Pancreas (tissue), 10 donors: ENCODE measurements at places on chromosomes 5 and 9.
A peak's percentile ranks its signal among the peaks of the same experiment; 100 is the strongest.

DNA sequence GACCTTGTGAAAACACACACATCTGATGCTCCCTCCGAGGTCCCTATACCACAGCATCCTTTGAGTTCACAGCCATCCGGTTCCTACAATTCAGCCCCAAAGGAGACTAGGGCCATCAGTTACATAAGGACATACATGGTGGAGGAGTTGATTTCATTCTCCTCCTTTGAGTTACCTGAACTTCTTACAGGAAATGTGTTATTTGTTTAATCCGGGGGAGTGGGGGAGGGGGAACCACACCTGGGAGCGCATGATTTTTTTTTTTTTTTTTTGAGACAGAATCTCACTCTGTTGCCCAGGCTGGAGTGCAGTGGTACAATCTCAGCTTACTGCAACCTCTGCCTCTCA, 30.7 kb downstream of the SEMA4D start:
- DNase-seq = no peak

GRCh38 chr5:95918421-95919006, 43.1 kb downstream of the ELL2 start:
- DNase-seq = no peak

GRCh38 chr5:42005561-42006153, 80.6 kb downstream of the FBXO4 start:
- no peak for DNase-seq

GRCh38 chr5:174609116-174609515, 115.3 kb upstream of the MSX2 start:
- peak; percentile 46 for DNase-seq

GRCh38 chr5:59684388-59685190, 208.9 kb downstream of the PDE4D start:
- DNase-seq = no peak

GRCh38 chr9:130897105-130897751, 616 bp upstream of the QRFP start:
- DNase-seq = no peak

DNA sequence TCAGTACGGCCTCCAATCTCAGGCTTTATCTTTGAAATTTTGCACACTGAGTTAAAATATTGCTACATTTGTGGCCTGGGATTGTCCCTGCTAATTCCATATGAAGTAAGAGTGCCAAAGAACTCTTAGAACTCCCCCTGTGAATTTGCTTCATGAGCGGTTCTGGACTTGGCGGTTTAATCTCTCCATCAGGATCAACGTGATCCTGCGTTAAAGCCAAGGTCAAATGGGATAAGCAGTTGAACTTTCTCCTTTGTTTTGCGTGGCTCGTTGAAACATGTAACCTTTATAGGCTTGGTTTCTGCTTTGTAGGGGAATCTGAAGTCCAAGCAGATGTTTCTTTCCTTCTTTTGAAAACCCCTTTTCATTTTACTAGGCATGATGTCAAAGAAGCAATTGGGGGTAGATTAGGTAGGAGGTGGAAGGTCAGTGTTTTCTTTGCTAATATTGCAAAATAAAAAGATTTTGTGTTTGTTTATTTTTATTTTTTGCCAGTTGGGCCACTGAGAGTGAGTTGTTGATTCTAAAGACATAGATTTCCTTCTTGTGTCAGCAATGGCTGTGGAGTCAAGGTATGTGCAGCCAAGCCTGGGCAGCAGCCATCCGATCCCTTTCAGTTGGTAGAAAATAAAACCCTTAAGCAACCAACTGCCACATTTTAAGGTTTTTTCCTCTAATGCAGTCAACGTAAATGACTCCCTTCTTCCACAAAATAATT, 390.8 kb downstream of the NNT start:
- no peak for DNase-seq

- no peak for DNase-seq
Observed at GRCh38 chr9:129435291-129435690, 185.6 kb downstream of the C9orf50 start.

DNA sequence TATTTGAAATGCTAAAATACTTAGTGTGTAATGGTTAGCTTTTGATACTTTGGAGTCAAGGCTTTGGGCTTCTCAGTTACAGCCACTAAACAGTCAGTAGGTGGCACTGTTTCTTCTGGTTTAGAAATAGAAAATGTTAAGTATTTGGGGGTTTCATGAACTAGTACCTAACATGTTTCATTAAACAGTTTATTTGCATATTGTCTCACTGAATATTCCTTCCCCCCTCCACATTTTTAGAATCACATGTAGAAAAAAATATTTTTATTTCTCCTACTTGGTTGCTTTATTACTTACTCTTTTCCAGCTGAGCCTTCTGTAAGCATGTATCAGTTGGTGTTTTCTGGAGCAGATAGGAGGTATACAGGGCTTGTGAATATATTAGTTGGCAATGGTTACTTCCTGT, 48.0 kb downstream of the IPO11 start:
- DNase-seq = no peak

DNA sequence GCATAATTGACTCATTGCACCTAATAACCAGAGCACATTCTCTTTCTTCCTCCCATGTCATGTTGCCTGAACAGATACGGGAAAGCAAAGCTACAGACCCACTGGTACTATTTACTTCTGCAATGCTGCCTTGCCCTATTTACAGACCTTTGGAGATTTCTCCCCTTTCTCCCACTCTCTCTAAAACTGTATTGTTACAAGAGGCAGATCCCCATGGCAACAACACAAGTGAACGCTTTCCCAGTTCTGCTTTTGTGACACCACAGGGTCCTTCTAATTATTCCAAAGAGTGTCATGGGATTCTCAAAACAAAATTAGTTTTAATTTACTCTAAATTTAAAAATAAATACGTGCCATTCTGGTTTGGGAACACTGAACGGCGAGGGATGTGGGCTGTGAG, 104.7 kb downstream of the KCTD16 start:
- no peak for DNase-seq

GRCh38 chr9:136283291-136284235, 20.3 kb downstream of the CCDC187 start:
- DNase-seq = peak; percentile 97

- no peak for DNase-seq
Observed at GRCh38 chr5:179880848-179881590, 22.4 kb upstream of the MRNIP start.

DNA sequence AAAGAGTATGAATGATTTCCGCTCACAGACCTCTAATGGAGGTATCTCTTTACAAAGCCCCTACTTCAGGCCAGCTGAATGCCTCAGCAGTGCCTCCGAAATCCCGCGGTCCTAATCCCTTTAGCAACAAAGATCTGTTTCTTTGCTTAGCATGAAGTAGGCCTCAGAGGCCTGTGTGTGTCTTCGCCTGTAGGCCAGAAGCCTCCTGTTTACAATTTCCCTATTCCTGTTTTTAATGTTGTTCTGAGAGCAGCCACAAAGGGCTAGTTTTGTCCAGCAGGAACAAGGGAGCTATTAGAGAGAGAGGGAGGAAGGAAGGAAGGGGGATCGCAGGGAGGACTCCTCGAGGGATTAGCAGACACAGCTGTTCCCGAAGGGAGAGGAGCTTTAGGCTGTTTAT, 166.4 kb upstream of the SPRY4 start:
- DNase-seq = no peak

DNA sequence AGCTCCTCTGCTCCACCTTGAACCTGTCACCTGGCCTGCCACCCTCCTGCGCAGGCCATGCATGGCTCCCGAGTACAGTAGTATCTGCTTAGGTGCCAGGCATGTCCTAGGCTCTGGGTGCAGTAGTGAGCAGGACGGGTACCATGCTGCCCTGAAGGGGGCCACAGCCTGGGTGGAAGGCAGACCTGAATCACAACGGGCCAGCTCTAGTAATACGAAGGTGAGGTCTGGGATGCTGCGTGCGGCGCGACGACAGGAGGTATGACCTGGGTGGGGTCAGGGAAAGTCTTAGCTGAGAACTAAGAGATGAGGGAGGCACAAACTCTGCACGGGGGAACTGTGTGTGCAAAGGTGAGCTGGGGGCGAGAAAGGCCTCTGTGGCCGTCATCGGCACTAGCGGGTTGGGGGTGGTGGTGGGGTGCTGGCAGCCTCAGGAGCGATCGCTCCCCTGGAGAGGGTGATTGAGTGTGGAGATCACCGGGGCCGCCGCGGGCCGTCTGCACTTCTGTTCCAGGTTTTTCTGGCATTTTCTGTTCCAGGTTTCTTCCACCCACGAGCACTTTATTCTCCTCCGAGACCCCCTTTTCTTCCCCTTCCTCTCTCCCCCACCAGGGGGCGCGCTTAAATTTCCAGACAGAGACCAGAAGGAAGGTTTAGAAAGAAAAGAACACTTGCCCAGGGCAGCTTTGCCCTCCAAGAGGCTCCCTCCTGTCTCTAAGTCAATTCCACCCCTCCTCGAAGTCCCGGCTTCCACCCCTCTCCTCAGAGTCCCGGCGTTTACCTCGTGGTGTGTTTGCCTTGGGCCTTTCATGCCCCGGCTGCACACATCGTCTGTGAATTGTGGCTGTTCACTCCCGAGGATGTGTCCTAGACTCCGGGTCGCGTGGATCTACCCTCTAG, 15.1 kb downstream of the PDLIM4 start:
- peak; percentile 36 for DNase-seq

DNA sequence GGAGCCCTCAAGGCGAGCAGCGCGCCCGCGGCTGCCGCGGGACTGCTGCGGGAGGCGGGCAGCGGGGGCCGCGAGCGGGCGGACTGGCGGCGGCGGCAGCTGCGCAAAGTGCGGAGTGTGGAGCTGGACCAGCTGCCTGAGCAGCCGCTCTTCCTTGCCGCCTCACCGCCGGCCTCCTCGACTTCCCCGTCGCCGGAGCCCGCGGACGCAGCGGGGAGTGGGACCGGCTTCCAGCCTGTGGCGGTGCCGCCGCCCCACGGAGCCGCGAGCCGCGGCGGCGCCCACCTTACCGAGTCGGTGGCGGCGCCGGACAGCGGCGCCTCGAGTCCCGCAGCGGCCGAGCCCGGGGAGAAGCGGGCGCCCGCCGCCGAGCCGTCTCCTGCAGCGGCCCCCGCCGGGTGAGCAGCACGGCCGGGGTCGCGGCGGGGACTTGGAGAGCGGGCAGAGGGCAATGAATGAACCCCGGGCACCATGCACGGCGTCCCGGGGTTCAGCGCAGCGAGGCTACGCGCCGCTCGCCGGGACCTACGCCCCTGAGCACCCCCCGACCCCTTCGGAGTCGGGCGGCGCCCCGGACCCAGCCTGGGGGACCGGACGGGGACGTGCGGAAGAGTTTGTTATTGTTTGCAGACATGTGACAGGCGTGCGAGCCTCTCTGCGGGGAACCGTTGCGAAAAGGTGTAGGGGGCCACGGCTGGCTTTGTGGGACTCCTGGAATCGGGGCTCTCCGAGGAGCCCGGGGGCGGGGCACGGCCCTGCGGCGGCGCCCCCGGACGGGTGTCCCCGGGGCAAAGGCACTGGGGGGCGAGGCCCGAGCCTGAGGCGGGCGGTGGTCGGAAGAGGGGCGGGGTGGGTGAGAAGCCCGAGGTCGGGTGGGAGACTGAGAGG, 553 bp downstream of the MAP3K1 start:
- DNase-seq = peak; percentile 18

- no peak for DNase-seq
Observed at GRCh38 chr9:117224695-117225094, 190.2 kb downstream of the ASTN2 start.

GRCh38 chr5:135508496-135509005, 27.2 kb downstream of the NEUROG1 start:
- no peak for DNase-seq

- DNase-seq = no peak
Observed at GRCh38 chr5:151671950-151672349, 14.8 kb downstream of the SPARC start.
